ENCODE measurements at places on chromosomes 12 and 14.
A peak's percentile ranks its signal among the peaks of the same experiment; 100 is the strongest.

- no peak for DNase-seq
These were observed 256.1 kb downstream of the NAV3 start for GRCh38 chr12:78086553-78087362.

GRCh38 chr14:72597252-72598233 is 296.4 kb downstream of the DPF3 start:
- DNase-seq: no peak

- DNase-seq: no peak
These were observed 572.0 kb upstream of the ATP2B1 start for GRCh38 chr12:90280564-90281058.

GRCh38 chr12:94602024-94602423 is 48.3 kb downstream of the TMCC3 start:
- DNase-seq: no peak

DNA sequence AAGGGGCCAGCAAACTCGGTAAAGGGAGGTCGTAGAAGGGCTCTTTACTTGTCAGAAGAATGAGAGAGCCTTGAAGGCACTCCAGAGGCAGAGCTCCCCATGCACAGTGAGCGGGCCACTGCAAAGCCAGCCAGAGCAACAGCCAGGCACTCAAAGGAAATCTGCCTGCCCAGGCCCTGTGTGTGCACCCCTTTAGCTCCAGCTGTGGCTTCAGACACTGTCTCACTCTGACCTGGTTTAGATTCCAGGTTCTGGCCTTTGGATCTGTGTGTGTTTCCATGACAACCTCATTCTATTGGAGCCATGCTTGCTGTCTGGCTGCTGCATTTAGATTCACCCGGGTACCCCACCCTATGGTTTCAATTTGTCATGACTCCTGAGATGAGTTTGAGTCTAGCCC is 170.3 kb downstream of the CAPZA3 start:
- no peak for DNase-seq

DNA sequence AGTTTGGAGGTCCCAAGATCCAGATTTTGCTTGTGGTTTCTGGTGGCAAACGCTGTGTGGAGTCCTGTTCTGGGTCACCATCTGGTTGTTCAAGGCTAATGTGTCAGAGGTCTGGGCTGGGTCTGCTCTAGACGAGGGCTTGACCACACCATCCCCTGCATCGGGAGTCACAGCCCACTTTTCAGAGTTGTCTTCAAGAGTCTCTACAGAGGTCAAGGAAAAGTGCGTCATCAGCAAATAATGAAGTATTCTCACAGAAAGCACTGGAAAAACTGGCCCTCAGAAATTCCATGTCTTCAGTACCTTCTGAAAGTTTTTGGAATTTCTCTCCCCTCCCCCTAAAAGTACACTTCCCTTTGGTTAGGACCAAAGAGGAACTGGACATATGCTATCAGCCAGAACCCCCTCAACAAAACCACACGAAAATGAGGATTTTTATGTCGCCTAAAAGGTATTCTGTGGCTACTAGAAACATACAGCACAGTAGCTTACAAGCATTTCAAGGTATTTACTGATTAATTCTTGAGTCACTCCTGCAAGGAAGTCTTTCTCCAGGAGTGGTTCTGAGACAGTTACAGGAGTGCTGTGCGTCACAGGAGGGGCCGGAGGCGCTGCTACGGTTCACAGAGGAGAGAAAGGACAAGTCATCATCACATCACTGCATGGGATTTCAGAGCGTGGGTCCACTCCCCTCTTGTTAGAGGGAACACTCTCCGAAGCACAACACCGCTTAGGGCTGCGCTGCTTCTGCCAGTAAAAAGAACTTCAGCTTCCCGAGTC is 35.4 kb downstream of the RAD52 start:
- DNase-seq: no peak

DNA sequence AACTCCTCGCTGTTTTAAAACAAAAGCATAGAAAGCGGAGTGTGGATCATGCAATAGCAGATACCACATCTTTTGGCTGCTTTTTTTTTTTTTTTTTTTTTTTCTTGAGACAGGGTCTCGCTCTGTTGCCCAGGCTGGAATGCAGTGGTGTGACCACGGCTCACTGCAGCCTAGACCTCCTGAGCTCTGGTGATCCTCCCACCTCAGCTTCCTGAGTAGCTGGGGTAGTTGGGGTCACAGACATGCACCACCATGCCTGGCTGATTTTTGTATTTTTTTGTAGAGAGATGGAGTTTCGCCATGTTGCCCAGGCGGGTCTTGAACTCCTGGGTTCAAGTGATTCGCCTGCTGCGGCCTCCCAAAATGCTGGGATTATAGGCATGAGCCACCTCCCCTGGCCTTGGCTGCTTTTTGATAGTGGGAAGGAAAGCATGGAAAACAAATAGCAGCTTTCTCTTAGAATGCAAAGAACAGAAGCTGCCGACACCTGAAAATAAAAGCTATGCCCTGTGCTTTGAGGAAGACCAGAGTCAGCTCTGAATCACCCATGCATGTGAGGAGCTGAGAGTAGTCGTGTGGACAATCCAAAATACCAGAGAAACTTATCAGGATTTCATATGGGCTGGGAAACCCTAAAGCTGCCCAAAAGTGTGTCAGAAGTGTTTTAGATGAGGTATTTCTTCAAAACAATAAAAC is 3.6 kb upstream of the ELK3 start:
- no peak for DNase-seq

- peak; percentile 55 for DNase-seq
These were observed 3.7 kb downstream of the SELPLG start for GRCh38 chr12:108629824-108630476.

DNA sequence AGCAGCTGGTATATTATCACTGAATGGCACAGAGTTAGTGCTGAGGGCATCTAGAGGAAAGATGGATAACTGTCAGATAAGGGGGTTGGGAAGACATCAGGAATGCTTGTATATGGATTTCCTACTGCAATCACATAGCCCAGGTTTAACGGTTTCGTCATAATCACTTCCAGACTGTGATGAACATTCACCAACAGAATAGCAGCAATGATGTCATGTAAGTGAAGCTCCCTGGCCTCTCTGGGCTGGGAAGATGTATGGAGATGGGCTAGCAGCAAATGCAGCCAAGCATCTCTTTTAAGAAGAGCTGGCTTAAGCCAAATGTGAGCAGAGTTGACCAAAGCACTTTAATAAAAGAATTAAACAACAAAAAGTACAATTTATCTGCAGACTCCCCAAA is 714.6 kb downstream of the GALC start:
- DNase-seq: no peak

DNA sequence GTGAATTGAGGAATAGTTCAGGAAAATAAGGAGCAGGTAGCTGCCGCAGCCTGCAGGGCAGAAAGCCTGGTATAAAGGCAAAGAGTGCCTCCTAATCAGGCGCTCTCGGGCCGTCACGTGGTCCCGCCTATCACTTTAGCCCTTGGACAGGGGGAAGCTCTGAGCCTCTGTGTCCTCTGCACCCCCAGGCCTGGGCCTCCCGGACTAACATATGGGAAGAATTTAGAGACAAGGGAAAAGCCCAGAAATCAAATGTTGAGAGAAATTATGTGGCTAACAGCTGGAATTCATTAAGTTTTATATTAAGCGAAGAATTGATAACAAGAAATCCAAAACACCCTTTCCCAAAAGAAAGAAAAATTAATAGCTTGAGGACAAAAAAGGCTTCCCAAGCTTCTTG is 417.7 kb downstream of the ATP23 start:
- no peak for DNase-seq

- no peak for DNase-seq
These were observed 9.1 kb upstream of the DEGS2 start for GRCh38 chr14:100168506-100168905.

DNA sequence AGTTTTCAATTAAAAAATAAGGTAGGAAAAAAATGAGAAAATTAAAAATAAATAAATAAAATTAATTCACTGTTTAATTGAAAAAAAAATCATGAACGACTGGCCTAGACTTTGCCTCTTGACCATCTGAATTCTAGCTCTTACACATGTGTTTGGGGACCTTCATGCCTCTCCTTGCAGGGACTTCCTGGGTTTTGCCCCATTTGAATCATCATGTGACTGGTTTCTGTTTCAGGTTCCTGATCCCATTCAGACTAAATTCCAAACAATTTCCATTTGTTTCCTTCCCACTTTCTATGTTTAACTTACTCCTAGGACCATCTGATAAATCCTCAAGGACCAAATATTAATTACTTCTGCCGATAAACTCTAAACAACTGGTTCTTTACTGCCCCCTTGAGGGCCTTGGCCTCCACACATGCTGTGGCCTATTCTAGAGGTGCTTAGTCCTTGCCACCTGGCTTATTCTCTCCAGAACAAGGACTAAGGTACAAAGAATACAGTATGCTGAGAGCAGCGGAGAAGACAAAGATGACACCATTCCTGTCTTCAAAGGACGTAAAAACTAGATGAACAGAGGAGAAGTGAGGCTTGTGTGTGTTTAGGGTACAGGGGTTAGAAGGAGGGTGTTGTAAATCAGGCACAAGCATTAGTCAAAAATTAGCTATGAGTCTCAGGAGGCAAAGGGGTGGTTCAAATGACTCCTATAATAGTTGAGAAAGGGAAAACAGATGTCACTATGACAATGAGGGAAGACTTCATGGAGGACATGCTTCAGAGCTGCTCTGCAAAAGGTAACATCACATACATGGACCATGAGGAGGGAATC is 125.8 kb upstream of the AVPR1A start:
- DNase-seq: peak; percentile 62

DNA sequence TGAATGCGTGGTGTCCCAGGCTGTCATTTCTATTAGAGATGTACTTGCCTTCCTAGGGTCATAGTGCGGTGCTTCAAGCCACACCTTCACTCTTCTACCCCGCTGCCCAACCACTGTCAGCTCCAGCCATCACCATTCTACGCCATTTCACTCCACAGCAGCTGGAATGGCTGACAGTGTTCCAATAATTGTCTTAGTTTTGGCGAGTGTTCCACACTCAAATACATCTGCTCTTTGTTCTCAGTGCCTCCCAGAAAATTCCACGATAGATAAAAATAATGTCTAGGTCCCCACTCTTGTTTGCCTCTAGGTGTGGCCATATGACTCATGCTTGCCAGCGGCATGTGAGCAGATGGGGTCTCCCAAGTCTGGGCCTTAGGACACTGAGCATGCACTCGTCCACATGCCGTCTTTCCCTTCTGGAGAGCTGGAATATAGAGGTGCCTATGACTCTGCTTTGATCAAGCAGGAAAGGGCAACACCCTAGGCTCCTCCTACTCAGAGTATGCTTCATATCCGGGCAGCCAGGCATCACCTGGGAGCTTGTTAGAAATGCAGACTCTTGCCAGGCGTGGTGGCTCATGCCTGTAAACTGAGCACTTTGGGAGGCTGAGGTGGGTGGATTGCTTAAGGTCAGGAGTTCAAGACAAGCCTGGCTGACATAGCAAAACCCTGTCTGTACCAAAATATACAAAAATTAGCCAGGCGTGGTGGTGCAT is 163.0 kb downstream of the BRMS1L start:
- no peak for DNase-seq

- no peak for DNase-seq
These were observed 270.2 kb downstream of the IPO8 start for GRCh38 chr12:30425445-30425844.

DNA sequence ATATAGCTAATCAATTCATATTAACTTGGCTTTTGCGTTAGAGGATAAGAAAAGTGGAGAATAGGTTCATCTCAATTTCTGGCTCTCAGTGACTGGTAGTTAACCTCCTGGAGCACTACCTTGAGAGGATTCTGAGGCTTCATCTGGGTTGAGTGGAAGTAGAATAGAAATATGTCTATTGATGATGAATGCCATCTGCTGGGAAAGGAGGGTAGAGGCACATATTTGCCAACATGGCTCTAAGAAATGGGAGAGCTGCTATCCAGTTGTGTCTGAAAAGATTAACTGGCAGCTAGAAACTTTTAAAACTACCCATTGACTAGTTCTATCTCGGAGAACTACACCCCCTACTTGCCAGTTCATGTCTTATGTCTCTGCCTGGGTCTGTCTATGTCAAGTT is 530.1 kb downstream of the NRXN3 start:
- DNase-seq: no peak

- no peak for DNase-seq
These were observed 80.4 kb downstream of the DUSP16 start for GRCh38 chr12:12482150-12482761.

GRCh38 chr12:26573225-26573909 is 259.6 kb downstream of the ITPR2 start:
- DNase-seq: no peak

DNA sequence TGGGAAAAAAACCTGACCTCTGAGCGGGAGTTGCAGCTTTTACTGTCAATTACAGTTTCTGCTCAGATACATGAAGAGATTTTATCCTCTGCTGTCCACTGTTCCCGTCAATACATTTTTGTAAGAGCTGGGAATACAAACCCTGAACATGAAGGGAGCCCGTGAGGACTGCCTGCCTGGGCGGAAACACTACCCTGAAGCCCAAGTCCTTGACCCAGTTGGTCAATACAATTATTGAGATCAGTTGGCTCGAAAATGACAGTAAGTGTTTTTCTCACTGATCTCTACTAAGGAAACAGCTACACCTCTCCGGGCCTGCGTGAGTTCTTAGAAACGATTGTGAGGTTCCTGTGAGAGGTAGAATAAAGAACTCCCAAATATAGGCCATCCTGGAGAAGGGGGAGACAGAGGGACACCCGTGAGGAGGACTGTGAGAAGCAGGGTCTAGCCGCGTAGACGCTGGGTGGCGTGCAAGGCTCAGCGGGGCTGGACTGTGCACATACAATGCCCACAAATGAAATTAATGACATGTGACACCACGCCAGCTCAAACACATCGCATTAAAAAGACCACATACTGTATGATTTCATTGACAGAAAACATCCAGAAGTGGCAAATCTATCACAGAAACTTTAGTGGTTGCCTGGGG is 509.5 kb downstream of the TMEM132D start:
- DNase-seq: no peak

- DNase-seq: no peak
These were observed 47.1 kb downstream of the EMP1 start for GRCh38 chr12:13243516-13244070.

Data from pancreas (tissue), 10 donors.